ENCODE measurements at places on chromosomes 6 and 20.

- DNase-seq: no peak
These were observed 77.7 kb downstream of the LPA start for GRCh38 chr6:160586374-160586773.

DNA sequence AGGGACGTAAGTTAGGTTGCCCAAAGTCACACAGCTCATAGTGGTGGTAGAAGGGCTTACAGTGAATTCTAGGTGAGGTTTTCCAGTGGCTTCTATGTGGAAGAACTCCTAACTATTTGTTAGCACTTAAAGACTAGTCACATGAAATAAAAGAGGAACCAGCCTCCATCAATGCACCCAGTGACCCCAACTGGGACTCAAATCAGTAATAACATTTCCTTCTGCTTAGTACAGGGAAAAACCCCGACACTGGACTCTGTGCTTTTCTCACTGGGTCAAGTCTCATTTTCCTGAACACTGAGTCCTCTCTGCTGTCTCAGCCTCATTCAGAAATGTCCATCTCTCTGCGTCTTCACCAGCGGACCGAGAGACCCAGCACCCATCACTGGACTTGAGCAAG is 89.2 kb downstream of the SLC22A23 start:
- no peak for DNase-seq

- no peak for DNase-seq
These were observed 84.1 kb upstream of the SIRPA start for GRCh38 chr20:1810926-1811620.

DNA sequence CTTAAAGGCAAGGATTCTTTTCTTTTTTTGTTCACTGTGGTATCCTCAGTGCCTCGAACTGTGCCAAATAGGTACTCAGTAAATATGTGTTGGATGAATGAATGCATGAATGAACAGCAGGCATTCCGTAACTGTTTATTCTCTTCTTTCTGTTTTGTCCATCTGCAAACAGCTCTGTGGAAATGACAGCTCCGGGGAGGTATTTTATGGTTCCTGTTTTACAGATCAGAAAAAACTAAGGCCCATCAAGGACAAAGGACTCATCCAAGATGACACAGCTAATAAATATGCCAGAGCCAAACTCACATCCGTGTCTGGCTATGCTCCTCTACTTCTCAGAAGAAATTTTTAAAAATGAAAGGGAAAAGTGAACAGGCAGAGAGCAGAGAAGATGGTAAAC is 21.0 kb downstream of the JPH2 start:
- DNase-seq: no peak

GRCh38 chr6:97925504-97925903 is 642.5 kb upstream of the MMS22L start:
- DNase-seq: no peak

- no peak for DNase-seq
These were observed 22.8 kb upstream of the TAF4 start for GRCh38 chr20:62088258-62089127.
